ENCODE measurements at places on chromosomes 1 and 21.

- DNase-seq: no peak
These were observed 3.2 kb upstream of the SNAPIN start for GRCh38 chr1:153655333-153655732.

DNA sequence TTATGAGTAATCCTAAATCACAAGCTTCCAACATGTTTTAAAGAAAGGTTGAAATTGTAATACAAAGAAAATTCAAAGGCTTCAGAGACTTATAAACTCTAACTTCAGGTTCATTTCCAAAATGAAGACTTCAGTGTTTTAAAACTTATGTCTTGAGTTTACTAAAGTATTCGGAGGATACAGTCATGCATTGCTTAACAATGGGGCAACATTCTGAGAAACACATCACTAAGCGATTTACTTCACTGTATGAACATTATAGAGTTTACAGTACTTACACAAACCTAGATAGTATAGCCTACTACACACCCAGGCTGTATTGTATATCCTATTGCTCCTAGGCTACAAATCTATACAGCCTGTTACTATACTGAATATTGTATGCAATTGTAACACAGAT, 38.3 kb downstream of the CEP170 start:
- DNase-seq: no peak

- no peak for DNase-seq
These were observed 8.2 kb downstream of the AMPD2 start for GRCh38 chr1:109627692-109628399.

- peak; percentile 31 for DNase-seq
These were observed 31.4 kb upstream of the WASF2 start for GRCh38 chr1:27521336-27521831.

- DNase-seq: no peak
These were observed 39.8 kb downstream of the COL6A1 start for GRCh38 chr21:46021398-46021797.

GRCh38 chr1:143699731-143700130, 272.1 kb downstream of the FAM72C start:
- no peak for DNase-seq

DNA sequence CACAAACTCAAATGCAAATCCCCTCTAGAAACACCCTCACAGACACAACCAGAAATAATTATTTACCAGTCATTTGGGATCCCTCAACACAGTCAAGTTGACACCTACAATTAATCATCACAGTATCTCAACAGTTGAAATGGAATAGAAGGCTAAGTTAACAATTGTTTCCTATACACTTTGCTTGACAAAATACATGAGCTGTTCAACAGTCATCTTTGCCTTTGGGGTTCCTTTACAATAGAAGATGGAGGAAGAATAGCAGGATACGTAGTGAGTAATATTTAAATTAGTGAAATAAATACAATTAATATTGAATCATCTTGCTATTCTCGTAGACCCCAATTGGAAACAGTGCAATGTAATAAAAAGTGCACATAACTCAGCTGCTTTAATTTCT, 487.3 kb upstream of the ADAMTS5 start:
- DNase-seq: no peak
